GM12864 (cell line): ENCODE measurements at places on chromosomes 11 and 22.

- DNase-seq: no peak
Observed at GRCh38 chr11:126383339-126384335, 28.2 kb downstream of the ST3GAL4 start.

DNA sequence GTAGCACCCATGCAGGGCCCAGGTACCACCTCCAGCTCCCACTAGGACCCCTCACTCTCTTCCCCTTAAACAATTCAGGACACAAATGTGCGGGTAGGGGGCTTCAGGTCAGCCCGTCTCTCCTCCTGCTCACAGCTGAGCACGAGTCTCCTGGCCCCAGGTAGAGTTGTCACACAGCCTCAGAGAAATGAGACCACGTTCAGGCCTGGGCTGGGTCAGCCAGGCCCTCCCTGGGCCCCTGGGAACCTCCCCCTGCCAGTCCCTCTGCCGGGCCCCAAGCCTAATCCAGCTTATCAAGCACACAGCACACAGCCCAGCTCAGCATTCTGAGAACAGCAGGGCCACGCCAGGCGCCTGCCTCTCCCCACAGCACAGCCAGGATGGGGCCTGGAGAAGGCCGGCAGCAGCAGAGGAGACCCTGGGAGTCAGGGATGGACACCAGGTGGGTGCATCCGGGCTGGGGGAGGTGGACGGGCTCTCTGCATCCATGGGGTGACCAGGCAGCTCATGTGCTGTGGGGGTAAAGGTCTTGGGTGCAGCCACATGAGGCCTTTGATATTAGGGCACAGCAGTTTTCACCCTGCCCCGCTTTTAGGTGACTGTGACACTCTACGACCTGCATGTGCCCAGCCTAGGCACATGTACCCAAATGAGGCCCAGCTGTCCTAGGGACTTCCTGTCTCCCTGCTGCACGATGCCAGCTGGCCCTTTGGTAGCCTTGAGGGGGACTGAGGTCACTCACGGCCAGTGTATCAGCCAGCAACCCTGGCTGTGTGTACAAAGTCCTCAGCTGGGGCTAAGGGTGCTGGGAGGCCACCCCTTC lies 87.0 kb downstream of the MORC2 start:
- no peak for DNase-seq

DNA sequence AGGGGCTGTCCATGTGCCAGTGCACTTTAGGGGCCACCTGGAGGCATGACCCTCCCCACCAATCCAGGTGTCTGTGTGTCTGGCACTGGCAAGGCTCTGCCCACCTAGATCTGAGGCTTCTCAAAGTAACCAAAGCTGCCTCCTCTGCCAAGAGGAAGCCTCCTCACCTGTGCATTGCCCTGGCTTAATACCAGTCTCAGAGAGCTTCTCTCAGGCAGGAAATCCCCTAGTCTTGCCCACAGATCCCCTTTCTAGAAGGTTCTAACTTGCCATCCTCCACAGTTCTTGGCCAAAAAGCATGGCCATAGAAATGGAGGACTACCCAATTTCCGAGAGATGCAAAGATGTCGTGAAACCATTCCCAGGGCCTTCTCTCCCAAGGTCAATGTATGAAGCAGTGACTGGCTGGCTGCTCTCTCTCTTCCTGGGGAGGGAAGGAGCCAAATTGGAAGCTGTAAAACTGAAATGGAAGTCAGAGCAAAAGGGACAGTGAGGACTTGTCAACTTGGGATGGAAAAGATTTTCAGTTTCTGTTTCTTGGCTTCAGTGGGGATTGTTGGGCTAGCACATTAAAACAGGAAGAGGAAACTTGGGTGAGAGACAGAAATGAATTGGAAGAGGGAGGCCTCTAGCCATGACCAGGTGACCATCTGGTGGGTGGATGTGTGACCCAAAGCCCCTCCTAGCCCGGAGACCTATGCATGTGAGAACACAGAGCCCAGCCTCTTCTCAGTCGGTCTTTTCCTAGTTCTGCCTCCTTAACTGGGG lies 68.8 kb downstream of the PRDM11 start:
- DNase-seq: no peak

DNA sequence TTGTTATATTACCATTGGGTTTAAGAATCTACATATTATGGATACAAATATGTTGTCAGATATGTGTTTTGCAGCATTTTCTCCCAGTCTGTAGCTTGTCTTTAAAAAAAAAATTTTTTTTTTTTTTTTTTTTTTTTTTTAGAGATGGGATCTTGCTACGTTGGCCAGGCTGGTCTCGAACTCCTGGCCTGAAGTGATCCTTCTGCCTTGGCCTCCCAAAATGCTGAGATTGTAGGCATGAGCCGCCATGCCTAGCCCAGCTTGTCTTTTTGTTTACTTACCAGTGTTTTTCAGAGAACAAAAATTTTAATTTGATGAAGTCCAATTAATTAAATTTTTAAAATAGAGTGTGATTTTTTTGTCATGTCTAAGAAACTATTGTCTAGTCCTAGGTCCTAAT lies 29.8 kb downstream of the INCENP start:
- no peak for DNase-seq

- DNase-seq: no peak
Observed at GRCh38 chr11:57427727-57428082, 784 bp upstream of the SLC43A3 start.

GRCh38 chr11:88326099-88326498 lies 11.4 kb downstream of the CTSC start:
- DNase-seq: no peak

GRCh38 chr22:44273175-44273574 lies 39.6 kb downstream of the SHISAL1 start:
- no peak for DNase-seq

DNA sequence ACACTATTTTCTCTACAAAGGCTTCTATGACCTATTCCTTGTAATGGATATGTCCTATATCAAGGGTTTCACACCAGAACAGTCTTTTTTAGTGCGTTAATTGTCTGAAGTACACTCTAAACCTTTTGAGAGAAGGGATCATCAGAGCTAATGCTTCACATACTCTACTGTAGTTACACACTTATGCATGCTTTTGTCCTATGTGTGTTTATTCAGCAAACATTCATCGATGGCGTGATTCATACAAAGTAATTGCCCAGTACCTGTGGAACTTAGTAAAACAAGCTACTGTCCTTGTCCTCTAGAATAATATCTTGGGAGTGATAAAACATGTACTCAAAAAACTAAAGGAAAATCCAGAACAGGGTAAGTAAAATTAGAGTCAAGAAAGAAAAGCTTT lies 139.2 kb downstream of the GUCY1A2 start:
- DNase-seq: no peak

DNA sequence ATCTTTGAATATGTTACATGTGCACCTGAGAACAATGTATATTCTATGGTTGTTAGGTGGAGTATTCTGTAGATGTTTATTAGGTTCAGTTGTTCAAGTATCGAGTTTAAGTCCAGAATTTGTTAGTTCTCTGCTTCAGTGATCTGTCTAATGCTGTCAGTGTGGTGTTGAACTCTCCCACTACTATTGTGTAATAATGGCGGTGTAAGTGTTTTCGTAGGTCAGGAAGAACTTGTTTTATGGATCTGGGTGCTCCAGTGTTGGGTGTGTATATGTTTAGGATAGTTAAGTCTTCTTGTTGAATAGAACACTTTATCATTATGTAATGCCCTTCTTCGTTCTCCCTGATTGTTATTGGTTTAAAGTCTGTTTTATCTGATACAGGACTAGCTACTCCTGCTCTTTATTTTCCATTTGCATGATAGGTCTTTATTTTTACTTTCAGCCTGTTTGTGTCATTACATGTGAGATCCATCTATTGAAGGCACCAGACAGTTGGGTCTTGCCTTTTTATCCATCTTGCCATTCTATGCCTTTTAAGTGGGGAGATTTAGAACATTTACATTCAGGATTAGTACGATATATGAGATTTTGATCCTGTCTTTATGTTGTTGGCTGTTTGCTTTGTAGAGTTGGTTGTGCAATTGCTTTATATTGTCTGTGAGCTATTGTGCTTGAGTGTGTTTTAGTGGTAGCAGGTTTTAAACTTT lies 121.6 kb downstream of the DDX10 start:
- DNase-seq: no peak

- DNase-seq: no peak
Observed at GRCh38 chr11:11746449-11746848, 95.3 kb upstream of the USP47 start.

DNA sequence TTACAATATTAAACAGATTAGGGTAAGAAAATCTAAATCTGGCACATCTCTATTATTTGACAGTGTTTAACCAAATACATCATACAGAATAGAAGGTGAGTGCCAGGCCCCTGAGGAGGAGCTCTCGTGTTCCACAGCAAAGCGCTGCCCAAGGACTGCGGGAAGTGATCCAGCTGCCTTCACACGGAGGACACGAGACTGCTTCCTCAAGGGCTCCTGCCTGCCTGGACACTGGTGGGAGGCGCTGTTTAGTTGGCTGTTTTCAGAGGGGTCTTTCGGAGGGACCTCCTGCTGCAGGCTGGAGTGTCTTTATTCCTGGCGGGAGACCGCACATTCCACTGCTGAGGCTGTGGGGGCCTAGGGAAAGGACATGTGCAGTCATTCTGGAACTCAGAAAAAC lies 71.1 kb downstream of the NCAPD3 start:
- DNase-seq: no peak

DNA sequence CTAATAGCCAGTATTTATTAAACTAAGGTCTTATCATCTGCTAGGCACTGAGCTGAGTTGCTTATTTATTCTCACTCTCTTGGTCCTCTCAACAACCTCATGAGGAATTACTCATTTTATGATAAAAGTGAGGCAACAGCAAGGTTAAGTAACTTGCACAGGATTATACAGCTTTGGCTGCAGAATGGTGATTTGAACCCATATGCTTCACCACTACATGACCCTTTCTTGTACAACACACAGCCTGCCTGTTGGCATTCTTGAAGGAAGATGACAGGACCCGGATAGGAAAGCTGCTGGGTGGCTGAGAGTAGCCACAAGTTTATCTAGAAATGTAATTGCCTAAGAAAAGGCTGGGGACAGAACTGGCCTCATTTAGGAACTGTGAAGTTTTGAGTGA lies 5.3 kb upstream of the PARVA start:
- DNase-seq: no peak

DNA sequence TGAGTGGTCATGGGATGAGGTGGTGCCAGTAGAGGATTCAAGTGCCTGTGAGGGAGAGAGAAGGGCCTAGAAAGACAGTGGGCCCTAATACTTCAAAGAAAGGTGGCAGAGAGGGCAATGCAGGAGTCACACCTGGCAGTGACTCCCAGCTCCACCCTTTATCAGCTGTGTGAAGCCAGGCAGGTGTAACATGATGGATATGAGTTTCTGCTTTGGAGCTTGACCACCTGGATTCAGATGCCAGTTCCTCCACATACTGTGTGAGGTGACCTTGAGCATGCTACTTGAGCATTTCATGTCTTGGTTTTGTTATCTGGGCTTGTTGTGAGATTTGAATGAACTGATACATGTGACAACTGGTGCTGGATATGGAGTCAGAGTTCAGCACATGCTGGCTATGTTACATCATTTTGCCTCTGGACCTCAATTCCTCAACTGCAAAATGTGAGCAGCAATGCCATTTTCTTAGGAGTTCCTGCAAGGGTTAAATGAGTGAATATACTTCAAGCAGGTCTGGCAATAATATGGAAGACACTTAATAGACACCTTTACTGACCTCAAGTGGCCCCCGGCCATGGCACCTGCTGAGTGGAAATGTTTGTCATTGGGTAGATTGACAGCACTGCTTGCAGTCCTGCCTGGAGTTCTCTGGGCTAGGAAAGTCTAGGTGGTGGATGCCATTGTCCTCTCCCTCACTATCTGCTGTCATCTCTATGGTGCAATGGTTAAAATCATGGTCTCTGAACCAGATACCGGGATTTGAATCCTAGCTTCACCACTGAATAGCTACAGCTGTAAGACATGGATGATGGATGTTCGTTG lies 83.3 kb downstream of the MICAL2 start:
- DNase-seq: no peak

DNA sequence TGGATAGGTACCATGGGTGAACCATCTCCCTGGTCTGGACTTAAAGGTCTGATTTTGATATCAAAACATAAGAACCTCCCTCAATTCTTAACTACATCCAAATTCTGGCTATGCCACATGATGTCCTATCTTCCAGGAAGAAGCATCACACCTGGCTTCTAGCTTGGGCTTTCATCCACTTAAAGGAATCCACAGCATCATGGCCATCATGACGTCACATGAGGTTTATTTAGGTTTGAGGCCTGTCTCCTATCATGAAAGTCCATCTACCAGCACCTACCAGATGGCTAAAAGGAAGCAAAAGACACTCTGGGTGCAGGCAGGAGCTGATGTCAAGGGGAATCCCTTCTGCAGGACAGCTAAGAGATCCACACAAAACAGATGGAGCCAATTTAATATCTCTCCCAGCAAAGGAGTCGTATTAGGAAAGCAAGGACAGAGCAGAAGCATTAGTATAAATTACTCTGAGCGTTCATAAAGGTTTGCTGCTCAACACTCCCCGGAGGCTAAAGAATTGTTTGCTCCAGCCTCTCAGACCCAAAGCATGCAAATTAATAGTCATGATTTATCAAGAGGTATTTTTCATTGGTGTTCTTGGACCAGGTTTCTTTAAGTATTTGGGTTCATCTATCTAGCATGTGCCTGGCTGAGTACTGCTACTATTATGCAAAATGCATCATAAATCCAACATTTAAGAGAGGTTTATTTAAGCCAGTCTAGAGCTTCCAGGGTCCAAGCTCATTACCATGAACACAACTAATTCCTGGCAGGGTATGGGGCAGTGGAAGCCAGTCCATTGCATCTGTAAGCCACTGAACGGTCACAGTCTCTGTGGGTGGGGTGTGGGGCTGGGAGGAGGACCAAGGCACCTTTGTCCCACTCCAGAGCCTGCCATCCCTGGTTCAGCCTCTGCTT lies 47.2 kb downstream of the GALNT18 start:
- DNase-seq: no peak

GRCh38 chr11:9775398-9775779 lies 111.5 kb downstream of the SWAP70 start:
- no peak for DNase-seq

DNA sequence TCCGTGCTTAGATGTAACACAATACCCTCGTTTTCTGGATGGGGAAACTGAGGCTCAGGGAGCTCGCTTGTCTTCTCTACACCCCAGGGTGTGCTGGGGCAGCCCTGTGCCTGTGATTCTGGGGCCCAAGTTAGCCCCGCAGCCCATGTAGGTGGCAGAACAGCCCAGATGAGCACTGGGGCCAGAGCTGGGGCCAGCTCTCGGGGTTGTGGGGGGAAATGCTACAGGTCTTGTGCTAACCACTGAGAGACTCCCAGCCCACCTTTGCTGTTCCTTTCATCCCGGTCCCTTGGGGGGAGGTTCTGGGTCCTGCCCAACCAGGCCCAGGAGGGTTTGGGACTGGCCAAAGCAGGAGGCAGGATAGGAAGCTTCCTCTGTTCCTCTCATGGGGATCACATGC lies 13.5 kb downstream of the MYEOV start:
- no peak for DNase-seq
